Suppressor macrophage treated with lipopolysaccharide for 1 hour (primary cell): ENCODE measurements at places on chromosomes 7 and 10.
A peak's percentile ranks its signal among the peaks of the same experiment; 100 is the strongest.

DNA sequence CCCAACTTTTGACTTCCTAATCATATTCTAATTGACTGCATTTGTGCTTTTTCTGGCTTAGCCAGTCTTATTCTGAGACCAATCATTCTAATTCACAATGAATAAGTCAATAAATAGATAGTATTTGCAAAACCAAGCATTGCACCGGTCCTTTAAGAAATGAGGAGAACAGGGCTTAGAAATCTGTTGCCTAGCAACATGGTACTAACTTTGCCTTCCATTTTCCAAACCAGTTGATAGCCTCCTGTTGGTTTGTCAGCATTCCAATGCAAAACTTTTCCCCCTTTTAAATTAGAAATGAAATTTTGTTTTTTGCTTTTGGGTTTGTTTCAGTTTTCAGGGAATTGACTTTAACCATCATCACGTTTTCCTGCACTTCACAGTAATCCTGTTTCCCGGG lies 603.5 kb upstream of the NRP1 start:
- no peak for DNase-seq

- DNase-seq = no peak
Observed at GRCh38 chr10:71820966-71821365, 30.1 kb downstream of the PSAP start.

GRCh38 chr10:99832439-99832838 lies 50.0 kb downstream of the ABCC2 start:
- DNase-seq = no peak

GRCh38 chr7:6198689-6199595 lies 73.5 kb downstream of the CYTH3 start:
- no peak for DNase-seq

GRCh38 chr7:133183042-133183794 lies 69.7 kb upstream of the EXOC4 start:
- no peak for DNase-seq

GRCh38 chr7:148727501-148728278 lies 29.0 kb downstream of the CUL1 start:
- peak; percentile 12 for DNase-seq

DNA sequence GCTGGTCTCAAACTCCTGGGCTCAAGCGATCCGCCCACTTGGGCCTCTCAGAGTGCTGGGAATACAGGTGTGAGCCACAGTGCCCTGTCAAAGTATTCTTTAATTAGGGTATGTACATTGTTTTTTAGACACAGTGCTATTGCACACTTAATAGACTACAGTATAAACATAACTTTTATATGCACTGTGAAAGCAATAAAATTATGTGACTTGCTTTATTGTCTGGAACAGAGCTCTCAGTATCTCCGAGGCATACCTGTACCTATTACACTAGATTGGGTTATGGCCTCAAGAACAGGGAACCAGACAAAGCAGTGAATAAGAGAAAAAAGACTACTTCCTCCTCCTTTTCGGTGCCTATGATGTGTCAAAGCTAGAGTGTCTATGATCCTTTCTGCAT lies 13.1 kb downstream of the ATOH7 start:
- DNase-seq = no peak

DNA sequence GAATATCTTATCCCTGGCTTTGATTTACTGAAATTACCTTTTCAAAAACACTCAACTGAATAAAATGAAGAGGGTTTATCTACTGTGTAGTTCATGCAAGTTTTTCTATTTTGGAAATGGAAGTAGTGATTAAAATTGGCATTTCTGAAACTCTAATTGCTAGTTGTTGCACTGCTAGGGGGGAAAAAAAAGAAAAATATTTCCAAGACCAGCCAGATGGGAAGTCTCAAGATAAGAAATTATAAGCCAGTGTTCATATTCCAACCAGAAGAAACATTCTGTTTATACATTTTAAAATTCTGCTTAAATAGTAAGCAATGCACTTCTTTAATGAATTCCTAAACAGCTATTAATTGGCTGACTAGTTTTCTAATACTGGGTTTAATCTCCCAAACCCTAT lies 9.4 kb upstream of the ADO start:
- DNase-seq = no peak

- no peak for DNase-seq
Observed at GRCh38 chr7:102063690-102064180, 222.9 kb upstream of the SH2B2 start.

DNA sequence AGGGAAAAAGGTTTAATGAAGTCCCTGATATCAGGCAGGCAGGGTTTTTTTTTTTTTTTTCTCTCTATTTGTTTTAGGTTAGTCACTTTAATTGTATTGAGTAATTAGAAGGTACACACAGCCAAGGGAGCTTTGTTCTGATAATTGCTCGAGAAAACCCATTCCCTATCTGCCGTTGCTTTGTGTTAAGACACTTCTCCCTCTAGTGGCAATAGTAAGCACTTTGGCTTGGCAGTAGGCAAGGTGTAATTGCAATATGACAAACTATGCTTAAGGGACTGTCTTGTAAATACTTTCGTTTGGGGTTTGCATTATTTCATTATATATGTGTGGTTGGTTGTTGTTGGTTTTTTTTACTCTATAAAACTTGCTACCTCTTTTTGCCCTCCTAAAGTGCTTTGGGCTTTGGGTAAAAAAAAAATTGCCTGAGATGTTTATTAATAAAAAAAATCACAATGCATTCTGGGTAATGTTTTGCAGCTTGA lies 113.4 kb downstream of the BTRC start:
- DNase-seq = peak; percentile 75

GRCh38 chr10:124523901-124524300 lies 62.3 kb downstream of the LHPP start:
- DNase-seq = peak; percentile 75

DNA sequence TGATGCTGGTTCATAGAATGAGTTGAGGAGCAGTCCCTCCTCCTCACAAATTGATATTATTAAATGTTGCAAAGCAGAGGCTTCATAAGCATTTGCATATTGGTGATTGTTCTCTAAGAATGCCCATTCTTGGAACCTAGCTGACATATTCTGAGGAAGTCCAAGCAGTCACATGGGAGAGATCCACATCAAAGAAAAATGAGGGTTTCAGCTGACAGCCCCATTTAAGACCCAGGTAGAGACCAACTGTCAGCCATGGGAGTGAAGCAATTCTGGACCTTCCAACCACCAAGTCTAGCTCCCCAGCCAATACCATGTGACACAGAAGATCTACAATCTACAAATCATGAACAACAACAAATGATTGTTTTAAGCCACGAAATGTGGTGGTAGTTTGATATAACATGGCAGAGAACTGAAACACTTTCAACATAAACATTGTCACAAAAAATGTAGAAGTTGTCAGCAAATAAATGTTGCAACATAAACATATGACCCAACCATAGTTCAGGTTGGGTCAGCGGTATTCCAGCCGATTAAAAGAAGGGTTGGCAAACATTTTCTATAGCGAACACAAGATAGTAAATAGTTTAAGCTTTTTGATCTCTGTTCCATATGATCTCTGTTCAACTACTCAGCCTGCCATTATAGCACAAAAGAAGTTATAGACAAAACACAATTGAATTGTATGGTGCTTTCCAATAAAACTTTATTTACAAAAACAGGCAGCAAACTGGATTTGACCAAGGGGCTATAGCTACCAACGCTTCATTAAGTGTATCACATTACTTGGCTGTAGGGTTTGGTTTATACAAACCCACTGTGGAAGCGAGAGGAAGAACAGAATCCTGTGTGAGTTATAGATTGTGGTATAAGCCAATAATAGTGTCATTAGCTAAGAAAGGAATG lies 41.4 kb upstream of the MPP7 start:
- peak; percentile 50 for DNase-seq

GRCh38 chr10:90421874-90422273 lies 436.0 kb downstream of the HTR7 start:
- DNase-seq = no peak

DNA sequence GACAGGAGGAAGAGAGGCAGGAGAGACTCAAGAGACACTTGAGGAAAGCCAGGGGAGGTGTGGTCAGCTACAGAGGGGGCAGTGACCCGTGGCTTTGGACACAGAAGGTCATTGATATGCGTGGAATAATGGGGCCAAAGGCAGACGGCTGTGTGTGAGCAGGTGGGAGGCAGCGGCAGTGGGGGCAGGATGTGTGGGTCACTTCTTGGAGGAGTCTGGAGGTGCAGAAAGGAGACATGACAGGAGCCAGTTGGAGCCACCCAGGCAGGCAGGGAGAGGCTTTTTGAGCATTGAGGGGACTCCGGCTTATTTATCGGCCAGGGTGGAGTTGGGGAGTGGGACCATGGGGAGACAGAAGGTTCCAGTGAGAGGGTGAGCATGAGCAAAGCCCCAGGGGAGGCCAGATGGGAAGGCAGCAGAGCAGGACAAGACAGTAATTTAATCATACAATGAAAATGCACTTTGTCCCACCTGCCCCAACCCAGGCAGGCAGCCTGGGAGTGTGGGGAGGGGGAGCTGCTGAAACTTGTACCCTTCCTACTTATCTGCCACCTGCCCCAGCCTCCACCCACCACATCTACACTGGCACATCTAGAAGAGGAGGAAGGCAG lies 5.0 kb downstream of the LDB3 start:
- DNase-seq = no peak

DNA sequence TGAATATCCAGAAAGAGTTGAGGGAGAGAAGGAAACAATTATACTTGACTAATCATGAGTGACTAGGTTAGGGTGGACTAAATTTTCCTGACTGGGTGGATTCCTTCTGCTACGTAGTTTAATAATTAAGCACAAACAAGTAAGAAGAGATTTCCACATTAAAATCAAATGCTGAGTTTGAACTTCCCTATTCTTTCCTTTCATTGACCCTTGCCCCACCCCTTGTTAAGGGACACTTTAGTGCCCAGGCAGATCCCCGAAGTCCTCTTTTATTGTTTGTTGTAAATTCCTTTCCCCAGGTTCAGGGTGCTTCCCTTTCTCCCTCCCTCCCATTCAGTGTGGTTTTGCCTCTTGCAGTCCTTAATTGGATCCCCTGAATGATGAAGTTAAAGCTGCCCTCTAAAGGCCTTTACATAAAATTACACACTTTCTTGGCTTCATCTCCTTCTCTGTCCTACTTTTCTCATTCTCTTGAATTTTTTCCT lies 8.8 kb upstream of the SPAM1 start:
- peak; percentile 28 for DNase-seq

GRCh38 chr7:17696422-17696821 lies 243.9 kb downstream of the SNX13 start:
- no peak for DNase-seq

GRCh38 chr7:84372712-84373111 lies 178.1 kb upstream of the SEMA3A start:
- DNase-seq = peak; percentile 68

DNA sequence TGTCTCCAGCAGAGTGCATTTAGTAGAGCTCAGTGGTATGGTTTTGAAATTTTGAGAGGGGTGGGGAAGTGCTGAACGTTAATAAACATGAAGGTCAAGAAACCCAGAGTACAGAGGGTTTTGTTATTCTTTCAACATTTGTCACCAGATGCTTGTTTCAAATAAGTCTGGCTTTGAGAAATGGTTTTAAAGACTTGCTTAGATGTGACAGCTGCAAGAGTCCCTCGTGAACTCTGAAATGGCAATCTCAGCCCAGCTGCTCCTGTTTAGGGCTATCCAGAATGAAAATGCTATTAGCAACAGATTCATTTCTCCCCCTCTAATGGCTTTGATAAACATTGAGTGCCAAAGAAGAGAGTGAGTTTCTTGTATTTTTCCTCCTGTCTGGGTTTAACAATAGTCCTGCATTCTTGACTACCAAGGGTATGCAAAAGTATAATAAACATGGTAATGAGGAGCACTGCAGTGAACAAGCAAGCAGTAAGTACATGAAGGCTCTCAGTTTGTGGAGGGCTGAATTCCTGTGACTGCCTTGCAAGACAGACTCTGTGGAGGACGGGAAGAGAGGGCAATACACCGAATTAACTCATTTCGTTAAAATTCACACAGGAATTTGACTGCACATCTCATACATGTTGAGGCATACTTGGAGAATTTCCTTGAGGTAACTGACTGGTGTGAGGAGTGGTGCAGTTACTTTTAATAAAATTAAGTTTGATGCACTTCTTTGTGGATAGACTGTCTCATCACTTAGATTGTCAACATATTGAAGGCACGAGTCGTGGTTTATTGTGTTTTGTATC lies 490.9 kb downstream of the REEP3 start:
- no peak for DNase-seq

DNA sequence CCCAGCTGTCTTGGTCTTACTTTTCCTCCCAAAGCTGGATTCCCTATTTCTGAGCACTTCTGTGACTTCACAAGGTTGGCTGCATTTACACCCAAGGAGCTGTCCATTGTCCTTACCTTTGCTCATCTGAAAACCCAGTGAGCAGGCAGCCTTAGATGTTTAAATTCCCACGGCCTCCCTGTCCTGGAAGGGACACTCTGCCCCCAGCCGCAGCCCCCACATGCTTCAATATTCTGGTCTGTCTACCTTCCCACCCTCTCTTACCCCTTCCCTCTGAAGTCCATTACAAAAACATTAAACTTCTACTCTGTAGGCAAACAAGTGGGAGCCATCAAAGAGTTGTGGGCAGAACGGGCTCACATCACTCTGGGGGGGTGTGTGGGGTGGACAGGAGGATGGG lies 73.8 kb upstream of the EFCAB10 start:
- DNase-seq = no peak

- no peak for DNase-seq
Observed at GRCh38 chr7:26147030-26147429, 5.0 kb upstream of the NFE2L3 start.

- DNase-seq = no peak
Observed at GRCh38 chr7:136064081-136064480, 86.9 kb upstream of the MTPN start.

- DNase-seq = no peak
Observed at GRCh38 chr7:151014950-151015349, 9.3 kb downstream of the ATG9B start.

DNA sequence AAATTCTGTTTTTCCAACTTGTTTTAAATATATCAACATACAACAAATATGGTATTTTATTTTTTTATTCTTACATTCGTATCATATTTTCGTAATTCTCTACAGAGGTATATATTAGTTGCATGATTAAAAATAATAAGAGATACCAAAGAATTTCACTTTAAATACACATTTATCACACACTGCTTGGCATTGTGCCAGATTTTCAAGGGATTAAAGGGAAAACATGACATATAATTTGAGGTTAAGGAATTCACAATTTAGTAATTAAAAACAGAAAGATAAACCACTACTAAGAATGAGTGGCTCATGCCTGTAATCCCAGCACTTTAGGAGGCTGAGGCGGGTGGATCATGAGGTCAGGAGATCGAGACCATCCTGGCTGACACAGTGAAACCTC lies 484.7 kb upstream of the SORCS1 start:
- DNase-seq = no peak
